ENCODE measurements at places on chromosomes 2 and 18.
A peak's percentile ranks its signal among the peaks of the same experiment; 100 is the strongest.

DNA sequence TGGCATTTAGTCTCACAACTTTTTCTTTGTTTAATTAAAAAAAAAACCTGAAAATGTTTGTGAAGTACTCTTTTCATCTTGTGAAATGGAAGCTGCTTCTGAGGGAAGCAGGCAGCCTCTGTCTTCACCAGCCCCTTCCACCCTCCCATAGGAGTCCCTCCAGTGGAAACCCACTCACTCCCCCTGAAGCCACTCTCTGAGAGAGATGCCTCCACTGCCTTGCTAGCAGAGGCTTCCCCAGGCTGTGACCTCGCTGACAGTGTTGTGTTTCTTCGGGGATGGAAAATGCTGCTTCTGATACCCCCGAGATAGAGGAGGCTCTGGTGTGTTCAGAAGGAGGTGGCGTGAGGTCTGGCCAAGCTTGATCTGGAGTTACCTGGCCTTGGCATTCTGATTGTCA lies 59.9 kb downstream of the SH3RF3 start:
- no peak for DNase-seq

GRCh38 chr2:174477759-174478158 lies 9.1 kb downstream of the GPR155 start:
- no peak for DNase-seq

DNA sequence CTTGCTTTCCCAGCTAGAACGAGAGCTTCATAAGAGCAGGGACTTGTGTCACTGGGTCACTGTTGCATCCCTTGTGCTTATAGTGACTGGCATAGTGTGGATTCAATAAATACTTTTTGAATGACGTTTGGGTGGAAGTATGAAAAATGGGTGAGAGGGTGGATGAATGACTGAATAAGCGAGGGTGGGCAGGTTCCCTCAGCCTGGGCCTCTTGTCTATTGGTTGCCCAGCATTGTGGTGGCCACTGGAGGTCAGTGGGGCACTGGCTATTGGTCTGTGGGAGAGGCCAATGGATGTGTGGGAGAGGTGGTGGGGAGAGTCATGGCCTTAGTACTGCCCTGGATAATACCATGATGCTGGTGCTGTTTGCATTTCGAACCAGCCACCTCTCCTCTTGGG lies 93.8 kb upstream of the SKOR2 start:
- no peak for DNase-seq

DNA sequence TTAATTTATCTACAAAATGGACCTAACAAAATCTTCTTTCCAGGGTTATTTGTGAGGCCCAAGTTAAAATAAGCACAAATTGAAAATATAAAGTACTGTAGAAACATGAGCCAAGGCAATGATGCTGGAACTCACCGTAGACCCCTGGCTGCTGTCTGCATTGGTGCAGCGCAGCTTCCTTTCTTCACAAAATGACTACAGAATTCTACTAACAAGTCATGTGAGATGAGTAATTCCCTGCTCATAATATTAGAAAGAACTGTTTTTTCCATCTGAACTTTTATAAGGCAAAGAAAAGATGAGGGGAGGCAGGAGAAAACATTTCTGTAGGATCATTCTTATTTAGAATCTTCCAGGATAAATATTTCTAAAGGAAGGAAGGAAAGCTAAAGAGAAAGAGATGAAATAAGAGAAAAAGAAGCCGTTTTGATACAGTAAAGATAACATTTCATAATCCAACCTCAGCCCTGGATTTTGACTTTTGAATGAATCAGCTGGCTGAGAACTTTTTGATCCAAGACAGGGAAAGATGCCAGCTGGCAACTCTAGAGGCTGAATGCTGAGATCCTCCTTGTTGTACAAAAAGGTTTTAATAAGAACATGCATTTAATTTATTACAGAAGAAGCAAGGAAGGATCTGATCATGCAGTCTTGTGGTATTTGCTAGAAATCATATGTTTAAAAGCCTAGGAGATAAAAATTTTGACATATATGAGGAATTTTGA lies 183.9 kb upstream of the KLHL14 start:
- DNase-seq, result no peak

DNA sequence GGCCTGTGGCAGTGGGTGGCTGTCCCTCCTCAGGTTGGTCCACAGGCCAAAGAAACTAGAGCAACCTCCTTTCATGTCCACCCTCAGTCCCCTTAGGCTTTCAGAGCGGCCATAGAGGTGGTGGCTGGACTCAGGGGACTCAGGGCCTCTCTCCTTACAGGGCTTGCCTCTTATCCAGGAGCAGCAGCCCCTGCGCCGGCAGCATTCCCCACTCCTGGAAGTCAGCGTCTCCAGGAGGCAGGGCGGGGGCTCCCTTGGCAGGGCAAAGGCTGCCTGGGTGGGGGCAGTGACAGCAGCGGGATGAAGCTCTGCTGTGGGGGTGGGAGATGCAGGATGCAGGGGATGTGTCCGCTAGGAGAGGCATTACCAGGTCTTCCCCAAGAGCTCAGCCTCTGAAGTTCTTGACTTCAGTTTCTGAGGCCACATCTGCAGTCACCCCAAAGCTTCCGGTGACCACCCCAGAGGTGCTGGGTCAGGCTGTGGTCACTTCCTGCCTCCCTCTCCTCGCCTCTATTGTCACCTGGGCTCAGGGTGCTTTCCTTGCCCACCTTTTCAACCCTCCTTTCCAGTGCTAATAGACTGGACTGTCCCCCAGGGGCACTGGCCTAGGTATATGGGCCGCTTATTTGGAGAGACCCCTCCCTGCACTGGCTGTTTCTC lies 8.6 kb upstream of the GPR55 start:
- peak; percentile 63 for DNase-seq

GRCh38 chr2:65299246-65299645 lies 71.6 kb downstream of the ACTR2 start:
- DNase-seq, result no peak

DNA sequence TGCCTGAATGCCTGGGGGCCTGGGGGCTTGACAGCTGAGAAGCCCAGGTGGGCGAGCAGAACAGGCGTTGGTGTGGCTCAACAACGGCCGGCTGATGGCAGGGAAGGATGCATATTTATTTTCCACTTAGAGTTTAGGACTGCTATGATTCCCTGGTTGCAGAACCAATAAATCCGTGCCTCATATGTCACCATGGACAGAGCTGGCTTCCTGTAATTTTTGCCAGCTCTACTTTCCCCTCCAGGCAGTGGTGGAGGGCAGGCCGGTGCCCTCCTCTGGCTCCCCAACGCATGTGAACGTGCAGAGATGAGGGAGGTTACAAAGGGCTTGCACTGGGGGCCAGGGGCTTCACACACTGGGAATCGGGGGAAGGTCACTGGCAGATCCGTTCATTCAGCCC lies 18.2 kb downstream of the SAG start:
- DNase-seq, result no peak

GRCh38 chr18:13054336-13054735 lies 63.2 kb downstream of the CEP192 start:
- no peak for DNase-seq

DNA sequence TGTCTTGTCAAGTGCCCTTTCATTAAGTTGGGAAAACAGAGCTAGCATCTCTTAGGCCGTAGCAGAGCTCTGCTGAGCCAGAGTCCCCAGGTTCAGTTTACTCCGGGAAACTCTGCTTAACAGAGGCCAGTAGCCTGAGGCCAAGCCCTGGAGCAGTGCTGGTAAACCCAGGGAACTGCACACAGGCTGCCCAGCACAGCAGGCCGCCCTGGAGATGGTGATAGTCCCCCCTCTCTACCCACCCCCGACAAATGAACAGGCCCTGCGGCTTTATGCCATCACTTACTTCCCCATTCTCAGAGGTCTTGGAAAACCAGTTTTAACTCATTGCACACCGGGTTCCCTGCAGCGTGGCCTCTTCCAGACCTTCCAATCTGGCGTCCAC lies 3.5 kb downstream of the CNNM4 start:
- DNase-seq, result no peak

- DNase-seq, result no peak
Observed at GRCh38 chr2:227324642-227324994, 433 bp upstream of the MFF start.

- no peak for DNase-seq
Observed at GRCh38 chr2:172101821-172102390, 794 bp downstream of the DLX2 start.

DNA sequence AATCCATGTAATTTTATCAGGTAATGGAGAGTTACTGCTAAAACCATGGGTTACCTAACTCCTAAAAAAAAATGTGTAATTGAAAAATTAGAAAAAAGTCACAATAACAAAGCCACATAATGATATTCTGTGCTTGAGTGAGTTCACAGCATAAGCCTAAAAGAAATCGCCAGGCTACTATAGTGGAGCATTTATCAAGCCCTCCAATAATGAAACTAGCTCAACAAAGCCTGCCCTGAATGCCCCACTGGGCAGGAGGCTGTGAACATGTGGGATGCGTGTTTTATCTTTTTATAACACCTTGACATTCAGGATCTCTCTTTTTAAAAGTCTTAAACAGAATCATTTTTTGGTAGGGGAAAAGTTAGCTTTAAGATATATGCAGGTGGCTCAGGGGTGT lies 86.3 kb downstream of the KCTD18 start:
- DNase-seq, result no peak

DNA sequence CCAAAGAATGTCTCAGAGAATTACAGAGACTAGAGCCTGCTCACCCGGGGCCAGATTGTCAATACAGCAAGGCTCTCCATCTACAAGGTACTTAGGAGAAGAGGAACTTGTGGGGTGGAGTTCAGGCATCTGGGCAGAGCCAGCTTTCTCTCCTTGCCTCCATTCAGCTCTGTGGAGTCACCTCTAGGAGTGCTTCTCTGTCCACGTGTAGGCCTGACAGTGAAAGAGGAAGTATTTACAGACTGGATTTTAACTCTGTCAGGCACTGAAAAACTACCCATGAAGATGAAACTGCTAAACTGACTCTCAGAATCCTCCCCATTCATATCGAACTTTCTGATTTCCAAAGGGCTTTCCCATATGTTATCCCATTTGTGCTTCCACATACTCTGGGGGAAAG lies 315.6 kb downstream of the SETBP1 start:
- no peak for DNase-seq

DNA sequence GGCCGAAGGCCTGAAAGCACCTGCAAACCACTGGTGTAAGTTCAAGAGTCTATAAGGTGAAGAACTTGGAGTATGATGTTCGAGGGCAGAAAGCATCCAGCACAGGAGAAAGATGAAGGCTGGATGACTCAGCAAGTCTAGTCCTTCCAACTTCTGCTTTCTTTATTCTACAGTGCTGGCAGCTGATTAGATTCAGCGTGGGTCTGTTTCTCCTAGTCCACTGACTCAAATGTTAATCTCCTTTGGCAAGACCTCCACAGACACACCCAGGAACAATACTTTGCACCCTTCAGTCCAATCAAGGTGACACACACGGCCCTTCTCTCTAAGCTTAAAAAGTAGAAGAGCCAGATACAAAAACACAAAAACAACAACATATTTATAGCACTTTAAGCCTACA lies 43.4 kb downstream of the NMS start:
- DNase-seq, result no peak

DNA sequence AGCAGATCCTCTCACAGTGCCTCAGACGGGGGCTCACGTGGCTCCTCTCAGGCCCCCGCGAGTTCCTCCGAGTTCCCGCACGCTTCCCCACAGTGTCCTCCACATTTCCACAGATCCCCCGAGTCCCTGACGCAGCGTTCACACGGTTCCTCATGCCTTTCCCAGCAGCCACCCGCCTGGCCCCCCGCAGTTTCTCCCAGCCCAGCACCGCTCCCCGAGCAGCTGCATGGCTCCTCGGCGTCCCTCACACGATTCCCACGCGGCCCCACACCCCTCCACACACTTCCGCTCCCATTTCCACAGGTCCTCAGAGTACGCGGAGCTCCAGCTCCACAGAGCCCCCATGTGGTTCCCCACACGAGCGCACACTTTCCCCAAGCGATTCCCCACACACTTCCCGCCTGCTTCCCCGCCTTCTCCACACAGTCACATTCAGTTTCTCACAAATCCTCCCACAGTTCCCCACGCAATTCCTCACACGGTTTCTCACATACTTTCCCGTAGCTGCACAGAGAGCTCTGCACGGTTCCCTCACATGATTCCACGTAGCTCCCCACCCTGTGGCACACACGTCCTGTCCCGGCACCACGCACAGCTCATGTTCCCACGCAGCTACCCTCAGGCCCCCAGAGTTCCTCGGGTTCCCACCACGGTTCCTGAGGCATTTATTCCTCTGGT lies 39.9 kb downstream of the KIF1A start:
- DNase-seq, result peak; percentile 57

DNA sequence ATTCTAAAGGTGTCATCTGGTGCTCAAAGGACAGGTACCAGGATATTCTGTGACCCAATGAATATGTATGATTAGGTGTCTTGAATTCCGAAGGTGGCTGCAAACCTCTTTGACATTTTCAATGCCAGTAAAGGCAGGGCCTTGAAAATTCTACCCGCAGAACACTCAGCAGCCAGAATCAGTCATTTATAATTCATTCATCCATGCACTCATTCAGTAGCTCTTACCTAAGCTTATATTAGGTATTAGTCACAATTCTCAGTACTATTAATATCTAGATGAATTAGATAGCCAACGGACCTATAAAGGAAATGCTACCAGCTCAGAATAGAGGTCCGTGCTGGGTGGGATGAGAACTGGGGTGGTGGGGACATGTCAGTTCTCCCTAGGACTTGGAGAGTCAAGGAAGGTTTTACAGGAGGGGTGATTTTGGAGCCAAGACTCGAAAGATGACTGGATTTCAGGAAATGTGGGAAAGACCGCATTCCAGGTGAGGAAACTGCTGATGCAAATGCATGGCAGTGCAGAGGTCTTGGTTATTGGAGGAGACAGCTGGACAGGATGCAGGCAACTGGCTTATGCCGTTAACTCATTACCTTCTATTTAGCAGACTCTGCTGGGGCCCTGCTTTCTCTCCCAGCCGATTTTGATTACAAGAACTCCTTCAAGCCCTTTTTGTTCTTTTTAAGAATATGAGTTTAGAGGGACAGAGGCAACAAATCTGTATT lies 7.2 kb downstream of the TRIB2 start:
- DNase-seq, result no peak

DNA sequence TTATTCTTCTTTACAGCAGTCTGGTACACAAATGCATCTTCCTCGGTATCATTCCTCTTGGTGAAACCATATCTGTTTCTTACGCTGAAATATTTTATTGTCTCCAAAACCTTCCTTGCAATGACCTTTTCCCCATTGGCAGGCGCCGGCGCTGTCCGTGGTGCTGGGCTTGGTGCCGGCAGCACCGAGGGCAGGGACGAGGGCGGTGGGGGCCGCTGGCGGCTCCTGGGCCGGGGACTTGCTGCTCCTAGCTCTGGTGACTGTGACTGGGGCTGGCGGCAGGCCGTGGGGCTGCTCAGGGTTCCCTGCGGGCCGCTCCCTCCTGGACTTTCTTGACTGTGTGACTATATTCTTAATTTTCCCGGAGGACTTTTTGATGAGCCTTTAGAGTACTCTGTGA lies 72.5 kb downstream of the GPR39 start:
- no peak for DNase-seq

DNA sequence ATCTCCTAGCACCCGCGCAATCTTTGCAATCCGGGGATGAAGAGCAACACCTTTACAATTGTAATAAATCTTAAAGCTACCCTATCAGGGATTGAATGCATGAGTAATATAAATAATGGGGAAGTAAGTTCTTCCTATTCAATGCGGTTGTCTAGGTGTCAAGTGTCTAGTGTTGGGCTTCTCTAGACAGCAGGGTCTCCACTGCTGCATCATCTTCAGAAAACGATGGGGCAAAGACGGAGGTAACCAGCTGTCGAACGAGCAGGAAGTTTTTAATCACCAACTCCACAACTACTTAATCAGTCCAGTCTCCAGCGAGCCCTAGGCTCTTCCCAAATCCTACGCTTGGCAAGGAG lies 573 bp downstream of the STAM2 start:
- no peak for DNase-seq

Data from upper lobe of left lung (tissue), 6 donors.